Activated CD4-positive, alpha-beta T cell treated with anti-CD3 and anti-CD28 coated beads, Interleukin-2, amount 50 U/mL, for 24 hours (primary cell): ENCODE measurements at places on chromosomes 7 and 10.

DNA sequence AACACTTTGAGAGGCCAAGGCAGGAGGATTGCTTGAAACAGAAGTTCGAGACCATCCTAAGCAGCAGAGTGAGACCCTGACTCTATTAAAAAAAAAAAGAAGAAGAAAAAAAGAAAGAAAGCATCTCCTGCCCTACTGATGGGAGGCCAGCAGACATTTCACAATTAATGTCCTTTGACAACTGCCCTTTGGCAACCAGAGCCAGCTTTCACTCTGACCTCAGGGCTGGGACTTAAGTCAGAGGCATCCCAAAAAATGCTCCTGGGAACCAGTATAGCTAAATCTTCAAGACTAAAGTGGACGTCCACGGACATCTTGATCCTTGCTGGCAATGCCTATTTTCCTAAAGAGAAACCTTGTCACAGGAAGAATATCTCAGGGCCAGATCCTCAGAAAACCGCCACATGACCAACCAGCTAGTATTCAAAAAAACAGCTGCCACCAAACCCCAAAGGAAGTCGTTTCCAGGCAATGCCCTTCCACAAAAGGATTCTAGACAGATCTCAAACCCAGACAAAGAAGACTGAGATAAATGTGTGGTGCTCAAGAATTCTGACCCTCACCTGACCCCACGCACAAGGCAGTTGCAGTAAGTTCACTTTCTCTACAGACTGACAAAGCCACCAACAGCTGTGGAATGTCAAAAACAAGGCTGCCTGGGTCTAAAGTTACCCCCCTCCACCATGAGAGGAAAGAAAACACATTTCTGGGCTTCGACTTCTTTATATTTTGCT, 18.4 kb downstream of the GFRA1 start:
- DNase-seq, result no peak

GRCh38 chr7:142832417-142832816, 22.5 kb upstream of the EPHB6 start:
- no peak for DNase-seq

DNA sequence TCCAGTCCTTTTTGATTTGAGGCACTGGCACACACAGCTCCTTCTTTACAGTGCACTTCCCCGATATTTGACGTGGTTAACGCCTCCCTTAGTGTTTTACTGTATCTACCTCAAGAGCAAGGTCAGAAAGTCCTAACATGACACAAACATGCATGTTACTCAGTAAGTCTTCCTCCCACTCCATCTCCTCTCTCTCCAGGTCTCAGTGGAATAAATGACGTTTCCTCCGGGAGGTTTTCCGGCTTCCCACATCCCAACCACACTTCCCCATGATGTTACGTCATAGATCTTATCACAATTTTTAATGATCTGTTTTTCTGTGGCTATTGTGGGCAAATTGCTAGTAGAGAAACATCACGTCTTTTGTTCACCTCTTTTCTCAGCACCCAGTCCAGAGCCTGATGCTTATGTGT, 165.7 kb downstream of the PTPN20 start:
- DNase-seq, result no peak

- DNase-seq, result no peak
Measured at GRCh38 chr7:102006695-102007094, 189.3 kb downstream of the CUX1 start.

DNA sequence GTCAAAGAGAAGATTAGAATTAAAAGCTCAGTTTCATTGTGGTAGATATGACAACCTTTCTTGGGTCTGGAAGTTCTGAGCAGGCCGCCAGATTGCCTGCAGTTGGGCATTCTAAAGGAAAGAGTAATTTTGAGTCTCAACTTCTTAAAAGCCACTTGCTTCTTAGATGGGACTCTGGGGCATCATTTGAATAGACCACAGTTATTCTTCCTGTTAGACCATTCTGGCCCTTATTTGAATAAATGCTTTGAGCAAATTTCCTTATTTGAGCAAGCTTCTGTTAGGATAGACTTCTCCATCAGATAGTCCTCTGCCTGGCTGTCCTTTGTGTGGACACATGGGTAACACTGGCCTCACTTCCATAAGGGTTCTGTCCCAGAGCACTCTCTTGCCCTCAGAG, 40.2 kb downstream of the SND1 start:
- DNase-seq, result no peak

- no peak for DNase-seq
Measured at GRCh38 chr10:15166325-15166724, 2.2 kb downstream of the NMT2 start.

DNA sequence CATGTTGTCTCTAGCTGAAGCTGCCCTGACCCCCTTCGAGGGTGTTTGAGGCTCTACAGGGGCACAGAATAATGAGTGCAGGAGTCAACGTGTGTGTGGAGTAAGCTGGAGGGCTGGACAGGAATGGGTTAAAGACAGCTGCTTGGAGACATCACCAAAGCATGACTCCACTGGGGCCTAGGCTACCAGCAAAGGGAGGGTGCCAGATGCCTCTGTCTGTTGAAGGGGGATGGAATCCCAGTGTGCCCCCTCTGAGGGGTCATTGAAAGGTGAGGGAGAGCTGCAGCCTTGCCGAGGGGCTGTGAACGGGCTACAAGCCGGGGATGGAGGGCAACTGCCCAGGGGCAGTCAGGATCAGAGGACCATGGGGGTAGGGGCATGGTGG, 51.7 kb upstream of the PODXL start:
- no peak for DNase-seq

GRCh38 chr10:131703941-131704340, 196.9 kb upstream of the PPP2R2D start:
- DNase-seq, result no peak

GRCh38 chr10:108966005-108966404, 957.3 kb downstream of the XPNPEP1 start:
- no peak for DNase-seq

DNA sequence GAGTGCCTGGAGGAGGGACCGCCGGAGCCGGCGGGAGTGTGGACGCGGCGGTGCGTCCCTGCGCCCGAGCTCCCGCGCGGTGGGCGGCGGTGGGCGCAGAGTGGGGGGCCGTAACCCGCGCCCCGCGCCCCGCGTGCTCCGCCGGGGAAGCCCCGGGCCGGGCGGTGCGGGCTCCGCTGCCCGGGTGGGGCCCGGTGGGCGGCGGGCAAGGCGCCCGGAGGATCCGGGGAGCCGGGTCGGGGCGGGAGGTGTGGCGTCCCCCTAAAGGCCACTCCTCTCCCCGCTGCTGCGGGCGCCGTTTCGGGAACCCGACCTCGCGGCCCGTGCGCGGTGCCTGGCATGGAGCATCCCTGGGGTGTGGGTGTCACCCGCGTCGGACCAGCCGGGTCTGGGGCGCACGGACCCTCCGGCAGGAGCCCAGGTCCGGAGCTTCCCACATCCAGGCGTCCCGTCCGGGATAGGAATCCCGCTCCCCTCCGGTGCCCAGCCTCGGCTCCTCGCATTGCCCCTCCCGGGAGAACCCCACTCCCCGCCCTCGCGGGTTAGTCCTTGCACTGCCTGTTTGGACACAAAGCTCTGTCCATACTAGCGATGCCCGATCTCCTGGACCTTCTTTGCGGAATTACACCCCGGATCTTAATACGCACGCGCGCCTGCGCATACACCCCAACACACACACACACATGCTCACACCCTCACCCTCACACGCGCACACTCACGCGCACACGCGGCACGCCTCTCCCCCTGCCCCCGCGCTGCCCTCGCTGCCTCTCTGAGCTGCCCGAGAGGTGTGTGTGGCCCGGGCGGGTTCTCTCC, 723 bp downstream of the MTURN start:
- peak; percentile 30 for DNase-seq

DNA sequence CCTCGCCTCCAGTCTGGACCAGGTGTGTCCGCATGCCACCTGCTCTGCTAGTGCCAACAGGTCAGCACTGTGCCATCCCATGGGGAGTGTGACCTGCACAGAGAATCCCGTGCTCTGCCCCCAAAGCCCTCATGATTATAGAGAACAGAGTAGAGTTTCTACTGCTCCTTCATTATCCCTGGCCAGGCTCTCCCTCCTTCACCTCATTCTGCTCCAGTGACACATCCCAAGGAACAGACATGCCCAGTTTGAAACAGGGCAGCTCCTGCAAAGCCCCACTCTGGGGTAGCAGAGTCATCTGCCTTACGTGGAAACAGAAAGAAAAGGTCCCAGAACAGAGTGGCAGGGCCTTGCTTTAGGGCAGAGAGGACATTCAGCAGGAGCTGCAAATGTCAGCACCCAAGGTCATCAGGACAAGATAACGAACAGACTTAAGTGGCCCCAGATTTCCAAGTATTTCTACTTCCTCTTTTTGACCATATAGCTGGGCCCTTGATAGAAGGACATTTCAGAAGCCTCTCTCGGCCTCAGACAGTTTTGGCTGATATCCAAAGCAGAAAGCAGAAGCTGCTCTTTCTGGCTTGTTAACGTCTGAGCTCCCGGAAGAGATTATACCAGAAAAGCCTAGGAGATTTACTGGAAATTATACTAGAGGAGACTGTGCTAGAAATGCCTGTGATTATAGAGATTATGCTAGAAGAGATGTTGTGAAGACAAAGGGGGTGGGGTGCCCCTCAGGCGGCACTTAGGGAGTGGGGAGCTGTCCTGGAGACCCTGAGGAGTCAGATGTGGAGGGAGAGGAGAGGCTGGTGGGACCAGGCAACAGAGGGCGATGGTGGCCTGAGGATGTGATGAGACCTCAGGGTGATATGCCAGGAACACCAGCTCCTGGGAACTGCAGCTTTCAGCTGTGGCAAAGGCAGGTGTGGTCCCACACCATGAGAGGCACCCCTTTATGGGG, 12.6 kb downstream of the TMEM176B start:
- no peak for DNase-seq

GRCh38 chr7:108278281-108278680, 148.1 kb upstream of the LAMB4 start:
- no peak for DNase-seq

DNA sequence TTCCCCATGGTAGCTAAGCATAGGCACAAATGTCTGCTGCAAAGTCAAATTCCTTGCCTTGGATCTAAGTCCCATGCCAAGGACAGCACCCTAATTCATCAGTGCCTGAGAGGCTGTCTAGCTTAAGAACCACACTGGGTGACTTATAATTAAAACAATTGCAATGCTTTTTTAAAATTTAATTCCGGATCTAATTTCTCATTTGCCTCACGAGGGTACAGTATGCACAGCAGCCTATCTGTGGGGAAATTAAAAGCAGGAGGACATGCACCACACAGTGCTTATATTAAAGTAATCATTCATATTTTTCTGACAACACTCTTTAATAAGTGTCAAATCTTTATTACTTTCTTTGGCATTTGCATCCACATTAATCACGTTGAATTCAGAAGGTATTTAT, 378.8 kb downstream of the GPAM start:
- no peak for DNase-seq

GRCh38 chr7:43117095-43117494, 4.6 kb downstream of the HECW1 start:
- no peak for DNase-seq

GRCh38 chr7:116575853-116576252, 51.0 kb downstream of the CAV1 start:
- DNase-seq, result no peak

- no peak for DNase-seq
Measured at GRCh38 chr10:18377898-18378297, 237.7 kb downstream of the CACNB2 start.

DNA sequence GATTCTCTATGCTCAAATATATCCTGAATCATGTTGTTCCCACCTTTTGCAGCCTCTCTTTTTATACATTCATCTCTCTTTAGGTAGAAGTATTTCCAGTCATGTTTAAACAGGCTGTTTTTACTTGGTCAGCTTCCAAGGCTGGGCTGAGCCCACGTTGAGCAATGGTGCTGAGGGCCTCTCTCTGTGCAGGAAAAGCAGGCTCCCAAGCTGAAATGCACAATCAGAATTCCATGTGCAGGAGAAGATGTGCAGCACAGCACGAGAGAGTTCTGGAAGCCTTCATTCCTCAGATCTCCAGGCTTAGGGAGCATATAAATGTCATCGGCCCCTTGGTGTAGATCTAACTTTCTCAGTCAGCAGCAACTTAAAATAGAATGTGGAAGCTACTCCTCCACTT, 588.5 kb downstream of the TNS3 start:
- DNase-seq, result no peak

DNA sequence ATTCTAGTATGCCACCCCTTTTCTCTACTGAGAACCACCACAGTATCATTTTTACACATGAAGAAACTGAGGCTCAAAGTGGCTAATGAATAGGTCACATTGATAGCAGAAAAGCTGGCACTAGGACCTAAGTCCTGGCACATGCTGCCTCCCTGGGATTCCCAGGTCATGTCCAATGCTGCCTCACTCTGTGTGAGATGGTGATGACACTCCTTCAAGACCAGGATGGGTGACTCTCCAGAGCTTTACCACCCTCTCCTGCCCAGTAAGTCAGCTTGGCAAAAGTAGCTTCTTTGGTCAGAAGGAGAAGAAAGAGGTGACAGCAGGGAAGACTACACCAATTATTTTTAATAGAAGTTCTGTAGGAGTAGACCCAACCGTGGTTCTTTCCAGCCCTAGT, 13.3 kb upstream of the AKR1B10 start:
- DNase-seq, result no peak

DNA sequence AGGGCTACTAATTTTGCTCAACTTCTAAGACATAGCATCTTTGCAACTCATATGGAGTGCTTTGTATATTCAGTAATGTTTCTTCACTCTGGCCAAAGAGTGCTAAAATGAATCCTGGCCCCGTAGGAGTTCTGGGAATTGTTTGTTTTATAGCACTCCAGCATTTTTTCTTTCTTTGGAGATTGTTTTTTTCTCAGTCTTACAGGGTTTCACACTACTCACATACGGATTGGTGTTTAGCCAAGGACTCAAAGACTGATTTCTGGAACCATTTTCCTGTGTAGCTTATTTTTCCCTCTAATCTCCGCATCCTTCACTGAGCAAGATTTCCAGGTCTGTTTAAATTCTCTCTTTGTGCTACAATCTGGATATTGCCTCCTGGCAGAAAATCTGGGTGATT, 6.4 kb downstream of the TAS2R41 start:
- no peak for DNase-seq

DNA sequence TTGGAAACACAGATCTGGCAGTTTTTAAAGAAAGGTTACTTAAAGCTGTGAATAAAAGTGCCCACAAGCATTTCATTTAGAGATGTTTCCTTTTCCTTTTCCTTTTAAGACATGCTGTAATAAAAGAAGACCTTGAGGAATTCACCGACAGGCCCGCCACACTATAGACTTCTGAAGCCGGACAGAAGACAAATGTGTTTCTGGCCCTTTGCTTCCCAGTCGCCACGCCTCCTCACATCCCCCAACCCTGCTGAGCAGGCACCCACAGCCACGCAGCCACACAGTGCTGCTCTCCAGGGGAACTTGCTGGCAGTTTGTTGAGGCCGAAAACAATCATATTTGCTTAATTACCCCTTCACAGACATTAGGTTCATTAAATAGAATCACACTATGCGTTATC, 83.4 kb downstream of the SLC25A13 start:
- no peak for DNase-seq
